ENCODE measurements at places on chromosomes 1 and 21. TPM values are rescaled to one million over a fixed set of nuclear protein-coding genes. Genes with fewer than 3 reads are reported as not detected.

Gene CFAP107
- not detected for total RNA-seq

Gene BACE2
- total RNA-seq = 22.0 TPM

Gene LCE1E
- total RNA-seq = not detected

Gene AIM2
- total RNA-seq = not detected

Gene OR2L8
- 0.39 TPM for total RNA-seq

Gene PROX1
- total RNA-seq = 0.79 TPM

Gene ZSWIM5
- under 0.01 TPM for total RNA-seq

Gene TMEM52
- total RNA-seq = 0.54 TPM

Gene SLFNL1
- total RNA-seq = 2.0 TPM

Gene SIK1
- total RNA-seq = 16.1 TPM

Gene MFAP2
- total RNA-seq = 132 TPM

Gene DEPDC1
- total RNA-seq = 2.7 TPM

Gene COL9A2
- 1.6 TPM for total RNA-seq

Gene CELA3B
- total RNA-seq = not detected

Gene NFYC
- 48.4 TPM for total RNA-seq

Gene TSPAN2
- under 0.01 TPM for total RNA-seq

Gene GJA4
- not detected for total RNA-seq

Gene CLDN19
- total RNA-seq = not detected

Gene SMIM11
- total RNA-seq = 2.8 TPM

Gene UHMK1
- total RNA-seq = 51.8 TPM

Gene PDPN
- total RNA-seq = 115 TPM

Gene ZNF644
- 72.2 TPM for total RNA-seq

Gene PLA2G4A
- total RNA-seq = 25.9 TPM

Gene TMOD4
- total RNA-seq = not detected

Gene ALX3
- total RNA-seq = not detected

Gene RHEX
- not detected for total RNA-seq

Gene AMY1B
- total RNA-seq = not detected

Gene KDF1
- 16.1 TPM for total RNA-seq

Gene LINGO4
- total RNA-seq = not detected

Gene VAV3
- total RNA-seq = under 0.01 TPM

Gene TFF2
- total RNA-seq = not detected

Gene HTR1D
- 0.76 TPM for total RNA-seq

Gene IFNAR1
- total RNA-seq = 18.0 TPM

Gene NLRP3
- 4.9 TPM for total RNA-seq

Gene SLC30A7
- total RNA-seq = 26.3 TPM

Gene FMO2
- total RNA-seq = not detected

Gene ASAP3
- 381 TPM for total RNA-seq

Gene ZNF593OS
- total RNA-seq = under 0.01 TPM

Gene BRWD1
- total RNA-seq = 68.9 TPM

Gene TTC3
- total RNA-seq = 275 TPM

Gene HES3
- not detected for total RNA-seq

Gene RAB7B
- total RNA-seq = 1.6 TPM
